ENCODE measurements at places on chromosomes 1 and 21.

DNA sequence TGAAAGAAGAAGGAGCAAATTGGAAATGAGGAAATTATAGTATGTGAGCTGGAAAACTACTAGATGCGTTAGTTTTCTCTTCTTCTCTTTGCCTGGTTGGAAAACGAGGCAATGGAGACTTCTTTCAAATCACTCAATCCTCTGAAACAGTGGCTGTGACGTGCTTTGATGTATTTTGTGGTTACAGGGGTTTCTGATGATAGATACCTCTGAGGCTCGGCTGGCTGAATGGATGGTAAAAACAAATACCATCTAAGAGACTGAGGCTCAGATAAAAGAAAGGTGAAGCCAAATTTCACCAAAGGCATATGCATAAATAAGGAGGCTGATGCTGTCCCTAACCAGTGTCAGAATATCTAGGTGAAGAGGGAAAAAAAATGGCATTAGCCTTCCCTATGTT, 15.1 kb downstream of the MAB21L3 start:
- DNase-seq = no peak

- DNase-seq = peak; percentile 14
These were observed 39.9 kb downstream of the PEX14 start for GRCh38 chr1:10514490-10515235.

DNA sequence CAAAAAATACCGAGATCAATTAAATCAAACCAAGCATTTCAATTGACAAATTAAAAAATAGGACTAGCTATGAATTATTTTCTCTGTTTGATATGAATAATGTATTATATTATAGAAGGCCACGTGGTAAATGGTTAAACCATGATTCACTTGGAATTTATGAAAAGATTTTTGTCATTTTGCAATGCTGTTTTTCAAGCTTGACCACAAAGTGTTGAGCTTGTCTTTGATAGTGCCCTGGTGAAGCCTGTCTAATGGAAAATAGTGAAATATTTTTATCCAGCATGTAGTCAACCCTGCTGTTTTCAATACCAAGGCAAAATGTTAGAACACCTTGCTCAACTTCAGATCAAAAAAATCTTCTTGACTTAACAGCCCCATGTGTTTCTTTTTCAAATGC, 288.0 kb upstream of the PRMT6 start:
- DNase-seq = no peak

DNA sequence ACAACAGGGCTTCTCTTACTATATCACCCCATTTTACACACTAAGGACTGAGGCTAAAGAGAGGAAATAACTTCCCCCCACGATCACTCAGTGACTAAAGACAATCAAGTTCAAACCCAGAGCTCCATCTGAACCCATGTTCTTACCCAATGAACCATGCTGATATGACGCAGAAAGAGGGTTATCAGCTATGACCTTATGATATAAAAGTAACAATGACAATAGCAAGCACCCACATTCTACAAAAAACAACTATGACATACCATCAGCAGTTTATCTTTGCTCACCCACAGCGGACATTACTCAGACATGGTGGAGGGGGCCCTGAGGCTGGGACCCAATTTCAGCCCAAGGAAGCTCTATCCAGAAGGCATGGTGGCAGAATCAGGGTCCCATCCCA, 75.7 kb downstream of the PTPN14 start:
- DNase-seq = no peak

DNA sequence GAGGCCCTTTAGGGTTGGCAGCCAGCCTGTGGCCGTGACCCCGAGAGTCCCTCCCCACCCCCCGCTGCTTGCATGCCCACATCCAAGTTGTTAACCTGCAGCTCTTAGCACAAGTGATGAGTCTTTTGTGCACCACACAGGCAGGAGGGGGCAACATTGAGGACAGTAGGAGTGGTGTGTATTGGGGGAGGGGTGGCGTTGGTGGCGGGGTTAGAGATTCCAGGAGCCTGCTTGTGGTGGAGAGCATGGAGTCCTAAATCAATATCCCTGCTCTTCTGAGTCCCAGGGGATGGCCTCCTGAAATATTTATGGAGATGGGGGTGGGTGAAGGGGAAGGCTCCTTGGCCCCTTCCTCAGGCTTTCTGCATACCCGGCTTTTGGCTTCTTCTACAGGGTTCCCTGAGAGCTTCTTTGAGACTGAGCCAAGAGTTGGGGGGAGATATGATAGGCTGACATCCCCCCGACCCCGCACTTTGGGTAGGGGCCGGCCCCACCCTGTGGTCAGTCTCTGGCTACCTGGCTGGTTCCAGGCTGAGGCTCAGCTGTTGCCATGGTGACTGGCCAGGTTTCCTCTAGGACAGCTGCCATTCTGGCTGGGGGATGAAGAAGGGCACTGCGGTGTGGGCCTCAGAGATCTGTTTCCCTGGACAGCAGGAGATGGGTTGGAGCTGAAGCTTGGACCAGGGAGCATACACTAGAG, 5.0 kb downstream of the CHRNB2 start:
- DNase-seq = no peak

DNA sequence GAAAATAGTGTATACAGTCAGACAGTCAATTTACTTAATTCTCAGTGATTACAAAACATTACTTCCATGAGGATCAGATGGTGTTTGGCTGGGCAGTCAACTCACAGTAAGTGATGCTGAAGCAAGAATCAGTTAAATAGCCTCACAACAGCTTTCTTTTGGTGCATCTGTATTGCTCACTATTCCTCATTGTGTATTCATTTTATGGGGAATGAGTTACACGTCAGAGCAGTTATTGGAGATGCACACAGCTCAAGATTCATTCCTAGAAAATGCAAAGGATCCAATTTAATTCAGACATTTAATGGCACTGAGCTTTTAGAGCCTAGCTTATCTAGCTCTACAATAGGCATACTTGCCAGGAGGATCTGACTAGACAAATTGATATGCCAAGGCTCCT, 150.6 kb downstream of the HS2ST1 start:
- DNase-seq = no peak

- DNase-seq = no peak
These were observed 56.4 kb upstream of the SCCPDH start for GRCh38 chr1:246667773-246668172.

GRCh38 chr21:16587141-16587581, 857.4 kb downstream of the USP25 start:
- DNase-seq = peak; percentile 55

DNA sequence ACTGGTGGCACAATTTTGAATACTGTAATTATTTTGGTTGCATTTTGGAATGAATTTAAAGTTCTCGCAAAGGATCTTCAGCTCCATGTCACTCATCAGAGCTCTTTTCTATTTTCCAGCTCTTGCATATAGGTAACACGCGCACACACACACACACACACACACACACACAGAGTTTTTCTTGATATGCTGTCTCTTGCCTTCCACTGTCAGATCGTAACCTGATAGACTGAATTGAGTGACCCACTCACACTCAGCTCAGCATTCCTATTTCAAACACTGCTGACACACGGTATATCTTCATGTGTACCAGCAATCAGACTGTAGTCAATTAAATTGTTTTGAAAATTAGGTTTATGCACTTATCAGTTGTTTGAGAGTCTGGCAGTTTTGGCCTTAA, 214.1 kb downstream of the PBX1 start:
- DNase-seq = no peak

GRCh38 chr1:43979528-43980254, 681 bp downstream of the B4GALT2 start:
- no peak for DNase-seq

DNA sequence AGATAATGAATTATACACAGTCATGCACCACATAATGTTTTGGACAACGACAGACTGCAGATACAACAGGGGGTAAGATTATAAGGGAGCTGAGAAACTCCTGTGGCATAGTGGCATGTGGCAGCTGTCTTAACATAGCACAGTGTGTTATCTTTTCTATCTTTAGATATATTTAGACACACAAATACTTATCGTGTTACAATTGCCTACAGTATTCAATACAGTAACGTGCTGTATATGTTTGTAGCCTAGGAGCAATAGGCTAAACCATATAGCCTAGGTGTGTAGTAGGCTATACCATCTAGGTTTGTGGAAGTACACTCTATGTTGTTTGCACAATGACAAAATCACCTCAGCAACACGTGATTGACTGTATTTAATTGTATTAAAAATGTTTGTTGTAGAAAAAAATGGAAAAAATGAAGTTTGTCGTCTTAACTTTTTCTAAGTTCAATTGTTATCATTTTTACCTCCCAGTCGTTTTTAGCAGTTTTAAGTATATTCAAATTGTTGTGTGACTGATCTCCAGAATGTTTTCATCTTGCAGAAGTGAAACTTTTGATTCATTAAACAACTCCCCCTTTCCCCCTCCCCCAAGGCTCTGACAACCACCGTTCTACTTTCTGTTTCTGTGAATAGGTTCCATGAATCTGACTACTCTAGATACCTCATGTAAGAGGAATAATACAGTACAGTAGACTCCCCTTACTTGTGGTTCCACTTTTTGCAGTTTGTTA, 351.0 kb upstream of the B3GALT2 start:
- no peak for DNase-seq

DNA sequence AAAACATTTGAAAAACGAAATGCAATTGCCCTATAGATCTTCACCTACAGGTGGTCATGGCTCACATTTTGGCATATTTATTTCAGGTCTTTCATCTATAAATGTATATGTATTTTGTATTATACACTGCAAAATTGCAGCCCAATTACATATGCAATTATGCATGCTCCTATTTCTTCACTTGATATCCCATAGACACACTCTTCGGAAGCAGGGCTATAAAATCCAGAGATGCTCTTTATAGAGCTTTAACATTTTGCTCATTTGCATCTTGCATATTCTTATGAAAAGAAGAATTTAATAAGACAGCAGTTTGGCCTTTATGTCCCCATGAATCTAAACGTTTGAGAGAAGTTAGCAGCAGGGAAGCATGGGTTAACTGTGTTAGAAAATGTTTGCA, 44.7 kb upstream of the PALMD start:
- no peak for DNase-seq

DNA sequence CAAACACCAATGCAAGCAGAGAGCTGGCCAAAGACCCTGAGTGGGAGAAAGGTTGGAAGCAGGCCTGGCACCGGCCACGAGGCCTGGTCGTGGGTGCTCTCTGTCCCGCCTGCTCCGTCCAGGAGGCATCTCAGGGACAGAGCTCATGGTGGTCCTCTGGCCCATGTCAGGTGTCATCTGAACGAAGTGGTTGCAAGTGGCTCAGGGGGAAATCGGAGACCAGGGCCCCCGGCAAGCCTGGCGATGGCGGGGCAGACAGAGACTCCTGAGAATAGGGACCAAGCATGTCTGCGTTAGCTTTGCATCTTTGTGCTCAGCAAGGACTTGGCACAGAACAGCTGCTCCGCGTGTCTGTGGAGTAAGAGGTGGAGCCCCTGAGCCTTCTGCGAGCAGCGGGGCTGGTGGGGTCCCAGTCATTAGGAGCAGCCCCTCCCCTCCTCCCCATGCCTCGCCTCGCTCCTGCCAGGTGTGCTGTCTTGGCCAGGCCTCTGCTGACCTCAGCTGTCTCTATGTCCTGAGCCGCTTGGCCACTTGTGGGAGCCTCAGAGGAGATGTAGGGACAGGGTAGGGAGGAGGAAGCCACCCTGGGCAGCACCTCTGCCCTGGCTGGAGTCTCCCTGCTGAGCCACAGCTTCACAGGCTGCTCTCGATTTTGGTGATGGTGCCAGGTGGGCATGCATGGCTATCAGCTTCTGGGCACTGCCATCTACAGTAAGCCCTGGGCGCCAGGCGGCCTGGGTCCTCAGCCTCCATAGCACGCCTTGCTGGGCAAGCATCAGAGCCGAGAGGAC, 362.9 kb upstream of the VAMP3 start:
- no peak for DNase-seq

DNA sequence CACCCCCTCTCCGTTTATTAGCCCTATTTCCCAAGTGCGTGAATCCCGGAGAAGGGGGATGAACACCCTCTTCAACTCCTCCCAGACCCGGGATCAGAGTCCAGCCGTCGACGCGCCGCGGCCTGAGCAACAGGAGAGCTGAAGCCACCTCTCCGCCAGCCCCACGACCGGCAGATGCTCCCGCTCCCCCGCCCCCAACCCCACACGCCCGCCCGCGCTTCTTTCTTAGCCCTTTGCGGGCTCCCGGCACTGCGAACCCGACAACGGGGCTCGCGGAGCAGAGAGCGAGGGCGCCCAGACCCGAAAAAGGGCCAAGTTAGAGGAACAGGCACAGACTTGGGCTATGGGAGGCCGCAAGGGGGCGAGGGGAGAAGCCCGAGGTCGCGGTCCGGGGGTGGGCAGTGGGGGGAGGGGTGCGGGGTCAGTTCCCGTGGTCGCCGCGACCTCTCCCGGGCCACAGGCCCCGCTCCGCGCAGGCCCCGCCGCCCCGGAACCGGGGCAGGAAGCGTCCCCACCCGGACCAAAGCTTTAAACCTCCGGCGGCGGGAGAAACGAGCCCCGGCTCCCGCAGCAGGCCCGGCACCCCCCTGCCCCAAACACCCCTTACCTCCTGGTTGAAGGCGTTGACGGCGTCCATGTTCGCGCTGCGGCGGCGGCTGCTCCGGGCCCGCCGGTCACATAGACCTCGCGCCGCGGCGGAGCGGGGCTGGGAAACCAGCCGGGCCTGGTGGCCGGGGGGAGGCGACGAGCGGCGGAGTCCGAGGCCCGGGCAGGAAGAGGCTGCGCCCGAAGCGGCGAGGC, 662 bp downstream of the SCAF4 start:
- no peak for DNase-seq

GRCh38 chr1:234932106-234932505, 196.5 kb downstream of the TOMM20 start:
- no peak for DNase-seq

DNA sequence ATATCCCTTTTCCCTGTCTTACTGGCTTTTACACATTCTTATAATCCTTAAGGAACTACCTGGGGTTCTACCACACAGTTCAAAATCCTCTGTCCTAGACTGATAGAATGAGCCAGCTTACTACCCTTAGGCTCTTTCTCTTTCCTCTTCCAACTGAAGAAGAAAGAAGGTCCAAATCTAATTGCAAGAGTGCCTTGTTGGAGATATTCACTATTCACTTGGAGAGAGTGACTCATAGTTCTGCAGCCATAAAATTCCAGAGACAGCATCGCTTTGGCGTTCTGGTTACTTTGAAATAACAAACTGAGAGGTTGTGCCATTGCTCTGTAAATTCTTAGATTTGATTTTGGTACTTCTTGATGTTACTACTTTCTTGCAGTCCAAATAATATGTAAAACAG, 4.2 kb downstream of the CADM3 start:
- DNase-seq = no peak

DNA sequence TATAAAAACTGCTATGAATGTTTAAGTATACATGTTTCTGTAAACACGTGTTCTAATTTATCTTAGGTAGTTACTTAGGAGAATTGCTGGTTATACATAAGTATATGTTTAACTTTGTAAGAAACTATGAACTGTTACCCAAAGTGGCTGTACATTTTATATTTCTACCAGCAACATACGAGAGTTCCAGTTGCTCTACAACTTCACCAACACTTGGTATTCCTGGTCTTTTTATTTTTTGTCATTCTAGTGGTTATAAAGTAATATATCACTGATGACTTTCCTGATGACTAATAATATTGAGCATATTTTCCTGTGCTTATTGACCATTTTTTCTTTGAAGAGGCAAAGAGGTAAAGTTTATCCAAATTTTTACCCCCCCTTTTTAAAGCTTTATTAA, 76.0 kb downstream of the KIAA0319L start:
- DNase-seq = no peak

- DNase-seq = no peak
These were observed 28.6 kb downstream of the LRIG2 start for GRCh38 chr1:113101588-113101987.
